ENCODE measurements at places on chromosomes 3 and 15.
A peak's percentile ranks its signal among the peaks of the same experiment; 100 is the strongest.

DNA sequence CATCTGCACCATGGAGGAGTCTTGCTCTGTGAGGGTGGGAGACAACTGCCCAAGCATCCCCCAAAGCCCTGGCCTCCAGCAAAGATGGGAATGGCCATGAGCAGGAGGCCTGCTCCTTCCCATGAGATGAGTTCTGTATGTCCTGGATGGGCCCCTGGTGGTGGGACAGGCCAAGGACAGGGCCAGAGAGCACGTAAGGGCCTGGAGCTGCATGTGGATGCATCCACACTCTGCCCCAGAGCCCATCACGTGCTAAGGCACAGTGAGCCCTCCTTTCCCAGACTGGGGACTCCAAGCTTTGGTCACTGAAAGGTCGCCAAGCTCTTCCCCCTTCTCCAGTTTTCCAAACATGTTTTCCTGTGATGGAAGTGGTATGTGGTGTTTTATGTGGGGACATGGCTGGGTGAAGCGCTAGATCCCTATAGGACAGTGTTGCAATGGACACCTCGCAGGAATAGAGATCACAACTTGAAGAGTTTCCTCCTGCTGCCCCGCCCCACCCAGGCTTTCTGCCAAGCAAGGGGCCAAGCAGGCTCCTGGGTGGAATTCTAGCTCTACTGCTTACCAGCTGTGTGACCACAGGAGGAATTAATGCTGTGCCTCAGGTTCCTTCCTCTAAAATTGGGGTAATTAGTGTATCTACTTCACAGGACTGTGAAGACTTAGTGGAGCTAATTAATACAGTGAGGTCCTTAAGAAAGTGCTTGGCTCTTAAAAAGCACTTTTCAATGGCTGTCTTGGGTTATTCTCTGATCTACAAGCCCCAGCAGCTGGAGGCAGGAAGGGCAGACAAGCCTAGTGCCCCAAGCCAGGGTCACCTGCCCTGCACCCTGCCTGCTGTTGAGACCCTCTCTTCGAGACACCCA, 106.4 kb upstream of the RPL32 start:
- peak; percentile 69 for DNase-seq

DNA sequence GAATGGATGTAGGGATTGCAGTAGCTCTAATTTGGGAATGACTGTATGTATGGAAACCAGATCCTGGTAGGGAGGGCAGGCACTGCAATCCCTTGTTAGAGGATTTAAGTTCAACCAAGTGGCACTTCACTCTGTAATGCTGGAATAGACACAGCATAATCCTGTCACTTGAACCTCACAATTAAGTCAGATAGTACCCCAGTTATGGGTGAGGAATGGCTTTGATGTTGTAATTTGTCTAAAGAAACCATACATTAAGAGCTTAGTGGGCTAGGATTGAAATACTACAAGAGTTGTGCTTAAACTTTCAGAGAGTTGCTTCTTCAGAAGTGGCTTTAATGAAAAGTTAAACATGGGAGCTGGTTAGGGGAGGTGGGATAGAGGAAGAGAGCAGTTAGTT, 9.3 kb downstream of the RAB7A start:
- DNase-seq, result no peak

DNA sequence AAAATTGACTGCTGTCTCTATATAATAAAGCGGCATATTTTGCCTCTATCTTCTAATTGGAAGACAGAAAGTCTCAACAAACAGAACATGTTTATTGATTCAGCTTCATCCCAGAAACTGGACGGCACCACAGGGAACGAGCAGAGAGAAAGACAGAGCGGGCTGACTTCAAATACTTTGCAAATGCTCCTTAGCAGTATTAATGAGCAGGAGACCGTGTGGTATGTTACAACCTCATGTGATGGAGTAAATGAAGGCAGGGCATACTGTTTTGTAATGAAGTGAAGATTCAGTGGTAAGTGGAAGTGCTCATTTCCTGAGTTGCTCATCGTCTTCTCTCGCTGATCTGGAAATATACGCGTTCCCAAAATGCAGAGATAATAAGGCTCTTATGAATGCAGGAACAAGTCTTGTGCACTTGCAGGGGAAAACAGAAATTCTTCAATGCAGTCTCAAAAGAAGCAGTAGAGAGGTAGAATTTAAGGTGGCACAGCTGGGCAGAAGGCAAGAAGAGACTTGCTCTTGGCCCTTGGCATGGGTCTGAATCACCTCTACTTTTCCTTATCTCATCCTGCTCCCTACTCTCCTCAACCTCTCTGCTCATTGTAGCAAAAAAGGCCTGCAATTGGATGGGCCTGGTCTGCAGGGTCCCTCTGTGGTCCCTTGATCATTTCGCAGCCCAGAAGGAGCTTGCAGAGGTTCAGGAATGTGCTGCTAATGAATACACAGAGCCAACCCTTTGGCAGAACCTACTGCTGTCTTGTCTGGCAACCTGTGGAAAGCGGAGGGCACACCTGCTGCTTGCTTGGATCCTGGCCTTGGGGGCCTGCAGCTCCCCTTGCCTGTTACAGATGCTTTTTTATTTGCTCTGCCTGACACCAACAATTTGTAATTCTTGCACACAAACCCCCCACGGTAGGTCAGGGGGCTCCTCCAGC, 604.9 kb upstream of the CFAP20DC start:
- DNase-seq, result no peak

DNA sequence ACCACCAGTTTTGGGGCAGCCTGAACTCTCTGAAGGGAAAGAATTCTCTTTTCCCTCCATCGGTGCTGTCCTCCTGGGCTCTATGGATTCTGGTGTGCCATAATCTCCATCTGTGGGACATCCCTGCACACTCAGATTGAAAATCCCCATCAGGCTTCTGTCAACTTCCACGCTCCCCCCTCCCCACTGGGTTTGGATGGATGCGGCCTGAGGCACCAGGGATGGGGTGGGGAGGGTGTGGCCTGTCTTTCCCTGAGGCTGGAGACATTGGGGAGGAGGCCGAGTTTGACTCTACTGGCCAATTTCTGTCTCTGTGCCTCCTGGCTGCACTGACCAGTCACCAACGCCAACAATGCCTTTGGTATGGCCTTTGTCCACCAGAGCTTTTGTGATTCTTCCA, 16.3 kb upstream of the FBLN2 start:
- DNase-seq, result no peak

DNA sequence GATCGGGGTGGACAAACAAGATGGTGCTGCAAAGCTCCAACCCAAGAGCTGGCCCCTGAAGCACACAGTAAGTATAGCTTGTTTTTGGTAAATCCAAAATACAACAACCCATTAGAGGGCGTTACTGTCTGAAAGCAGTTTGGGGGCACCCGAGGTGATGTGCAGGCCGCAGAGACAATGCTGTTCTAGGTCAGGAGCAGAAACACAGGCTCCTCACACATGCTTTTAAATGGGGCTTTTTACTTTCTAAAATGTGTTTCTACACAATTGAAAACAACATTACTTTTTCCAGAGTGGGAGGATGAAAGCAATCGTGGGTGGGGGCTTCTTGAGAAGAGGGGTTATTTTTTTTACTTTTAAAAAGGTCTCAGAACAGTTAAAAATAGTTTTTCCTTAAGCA, 1029.3 kb upstream of the CFAP20DC start:
- DNase-seq, result no peak

DNA sequence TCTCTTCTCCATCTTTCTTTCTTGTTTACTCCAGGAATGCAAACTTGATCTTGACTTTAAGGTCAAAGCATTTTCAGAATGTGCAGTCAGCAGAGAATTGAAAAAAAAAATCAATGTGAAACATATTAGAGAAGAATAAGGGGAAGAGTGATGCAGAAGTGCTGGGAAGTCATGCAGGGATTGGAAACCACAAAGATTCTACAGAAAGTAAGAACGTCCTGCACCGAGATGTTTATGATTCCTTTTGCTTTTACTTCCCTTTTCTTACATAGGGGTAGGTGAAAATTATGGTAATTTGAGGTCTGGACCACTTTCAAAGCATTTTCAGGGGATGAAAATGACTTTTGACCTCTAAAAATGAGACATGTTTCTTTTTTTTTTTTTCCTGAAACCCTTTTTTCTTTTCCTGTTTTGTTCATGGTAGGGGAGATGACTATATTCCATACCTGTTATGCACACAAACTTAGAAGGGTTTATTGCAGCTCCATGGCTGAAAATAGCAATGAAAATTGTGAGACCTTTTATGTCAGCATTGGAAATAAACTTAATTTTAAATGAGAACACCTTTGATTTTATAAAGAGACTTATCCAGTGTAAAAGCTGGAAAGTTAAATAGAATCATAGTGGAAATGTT, 623.5 kb upstream of the TBL1XR1 start:
- peak; percentile 52 for DNase-seq

GRCh38 chr15:66901336-66902100, 163.9 kb upstream of the SMAD3 start:
- no peak for DNase-seq

GRCh38 chr3:19155375-19155774, 7.1 kb downstream of the KCNH8 start:
- DNase-seq, result no peak

GRCh38 chr3:40229386-40229785, 80.1 kb upstream of the EIF1B start:
- DNase-seq, result no peak

DNA sequence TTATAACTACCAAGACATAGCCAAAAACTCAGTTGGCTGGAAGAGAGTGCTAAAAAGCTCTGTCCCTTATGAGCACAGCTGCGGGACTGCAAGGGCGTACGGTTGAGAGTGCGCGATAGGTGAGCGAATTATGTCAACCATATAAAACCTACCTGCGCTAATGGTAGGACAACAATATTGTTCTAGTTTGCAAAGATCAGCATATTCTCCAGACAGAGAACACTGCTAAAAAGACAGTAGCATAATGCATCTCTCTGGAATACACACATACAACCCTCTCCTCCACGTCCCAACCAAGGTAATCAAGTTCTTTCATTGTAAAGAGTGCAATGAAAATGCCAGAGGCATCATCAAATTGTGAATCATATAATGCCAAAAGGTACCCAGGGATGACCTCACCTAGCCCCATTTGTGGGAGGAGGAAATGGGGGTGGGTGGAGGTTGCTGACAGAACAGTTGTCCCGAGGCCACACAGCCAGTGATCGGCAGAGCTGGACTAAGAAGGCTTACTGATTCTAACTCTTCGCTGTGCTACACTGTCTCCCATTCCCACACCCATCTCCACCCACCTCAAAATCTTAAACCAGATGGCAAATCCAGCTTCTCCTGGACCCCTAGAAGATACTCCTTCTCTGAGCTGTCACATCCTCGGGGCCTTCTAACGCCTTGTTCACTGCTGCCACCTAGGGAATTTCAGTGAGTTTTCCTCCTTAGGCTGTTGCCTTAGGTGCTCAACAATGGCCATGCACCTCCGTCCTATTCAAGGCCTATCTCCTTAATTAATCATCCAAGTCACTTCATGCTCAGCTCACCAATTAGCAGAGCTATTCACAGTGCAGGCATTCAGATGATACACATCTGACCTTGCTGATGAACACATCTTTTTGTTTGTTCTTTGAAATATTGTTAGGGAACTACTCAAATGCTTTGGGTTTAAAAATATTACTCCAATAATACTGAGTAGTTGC, 60.7 kb downstream of the RPL22L1 start:
- peak; percentile 73 for DNase-seq

DNA sequence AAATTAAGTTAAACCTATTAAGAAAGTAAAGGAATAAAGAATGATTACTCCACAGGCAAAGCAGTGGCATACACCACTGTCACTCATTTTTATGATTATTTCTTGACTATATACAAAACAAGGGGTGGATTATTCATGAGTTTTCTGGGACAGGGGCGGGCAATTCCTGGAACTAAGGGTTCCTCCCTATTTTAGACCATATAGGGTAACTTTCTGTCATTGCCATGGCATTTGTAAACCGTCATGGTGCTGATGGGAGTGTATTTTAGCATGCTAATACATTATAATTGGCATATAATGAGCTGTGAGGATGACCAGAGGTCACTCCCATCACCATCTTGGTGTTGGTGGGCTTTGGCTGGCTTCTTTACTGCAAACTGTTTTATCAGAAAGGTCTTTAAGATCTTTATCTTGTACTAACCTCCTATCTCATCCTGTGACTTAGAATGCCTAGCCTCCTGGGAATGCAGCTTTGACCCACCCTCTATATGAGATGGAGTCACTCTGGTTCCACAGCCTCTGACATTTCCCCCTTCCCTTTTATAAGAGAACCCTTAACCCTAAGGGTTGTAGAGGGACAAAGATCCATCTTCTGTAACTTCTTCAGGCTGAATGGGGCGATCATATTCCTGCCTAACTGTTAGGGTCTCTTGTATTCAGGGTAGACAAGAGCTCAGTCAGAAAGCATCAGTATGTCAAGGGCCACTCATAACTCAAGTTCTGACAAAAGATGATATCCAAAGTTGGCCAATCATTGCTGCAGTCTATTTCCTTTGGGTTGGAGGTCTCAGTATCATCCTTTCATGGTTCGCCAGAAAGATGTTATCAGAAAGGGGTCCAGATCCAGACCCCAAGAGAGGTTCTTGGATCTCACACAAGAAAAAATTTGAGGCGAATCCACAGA, 79.5 kb upstream of the LIPC start:
- DNase-seq, result no peak

DNA sequence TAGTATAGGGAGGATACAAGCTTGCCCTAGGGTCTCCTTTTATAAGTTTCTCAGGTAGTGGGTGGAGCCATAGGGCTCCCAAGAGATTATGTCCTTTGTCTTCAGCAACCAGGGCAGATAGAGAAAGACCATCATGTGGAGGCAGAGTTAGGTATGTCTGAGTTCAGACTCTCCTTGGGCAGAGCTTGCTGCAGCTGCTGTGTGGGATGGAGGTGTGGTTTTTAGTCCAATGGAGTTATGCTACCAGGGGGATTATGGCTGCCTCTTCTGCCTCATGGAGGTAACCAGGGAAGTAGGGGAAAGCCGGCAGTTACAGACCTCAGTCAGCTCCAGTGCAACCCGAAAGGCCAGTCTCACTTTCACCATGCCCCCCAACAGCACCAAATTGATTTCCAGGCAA, 220.5 kb downstream of the NECTIN3 start:
- no peak for DNase-seq

GRCh38 chr3:170488802-170489201, 70.1 kb downstream of the CLDN11 start:
- DNase-seq, result peak; percentile 91

DNA sequence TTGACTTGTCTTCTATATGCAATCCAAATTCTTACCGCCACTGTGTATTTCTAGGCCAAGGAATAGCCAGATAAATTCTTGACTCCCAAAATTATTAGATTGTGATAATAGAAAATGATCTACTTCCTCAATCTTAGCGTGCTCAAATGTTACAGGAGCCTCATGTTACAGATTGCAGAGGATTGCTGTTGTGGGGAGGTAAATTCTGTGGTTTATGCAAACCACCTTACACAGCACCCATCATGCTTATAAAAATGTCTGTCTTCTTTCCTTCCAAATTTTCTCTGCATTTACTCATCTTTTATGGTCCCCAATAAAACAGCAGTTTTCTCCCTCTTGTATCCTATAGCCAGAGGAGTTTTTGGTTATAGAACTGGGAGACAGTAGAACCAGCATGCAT, 420.2 kb upstream of the ROBO1 start:
- no peak for DNase-seq

- DNase-seq, result peak; percentile 55
These were observed 15.0 kb upstream of the TM6SF1 start for GRCh38 chr15:83092309-83092976.

DNA sequence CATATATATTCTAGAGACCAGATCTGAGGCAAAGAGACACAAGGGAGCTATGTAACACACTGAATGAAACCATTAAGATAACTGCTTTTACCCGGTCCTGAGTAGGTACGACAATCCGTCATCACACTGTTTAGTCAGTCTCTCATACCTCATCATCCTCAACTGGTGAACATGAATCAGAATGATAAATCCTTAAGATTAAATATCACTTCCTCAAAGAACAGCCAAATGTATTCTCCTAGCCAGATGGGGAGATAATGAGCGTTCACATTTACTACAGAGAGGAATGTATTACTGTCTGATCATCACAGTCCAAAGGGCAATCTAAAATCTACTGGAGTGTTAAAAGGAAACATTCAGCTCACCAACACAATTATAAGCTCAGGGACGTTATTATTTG, 319.4 kb upstream of the STAC start:
- no peak for DNase-seq
